Activated naive CD8-positive, alpha-beta T cell treated with anti-CD3 and anti-CD28 coated beads, Interleukin-2, amount 50 U/mL, for 16 hours (primary cell): ENCODE measurements at places on chromosomes 3 and 15.
A peak's percentile ranks its signal among the peaks of the same experiment; 100 is the strongest.

DNA sequence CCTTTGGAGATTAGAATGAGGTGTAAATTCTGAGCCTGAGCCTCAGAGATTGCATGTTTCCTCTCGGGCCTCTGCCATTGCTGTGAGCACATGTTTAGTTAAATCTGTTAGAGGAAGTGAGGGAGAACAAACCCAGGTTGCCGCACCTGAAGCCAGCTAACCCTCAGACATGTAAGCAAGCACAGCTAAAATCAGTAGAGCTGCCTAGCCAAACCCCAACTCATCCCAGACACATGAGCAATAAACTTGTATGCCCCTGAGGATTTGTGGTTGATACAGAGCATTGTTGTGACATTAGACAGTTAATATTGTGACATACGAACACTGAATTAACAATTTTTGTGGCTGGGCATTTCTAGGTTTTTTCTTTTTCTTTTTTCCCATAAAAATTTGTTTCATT, 41.9 kb downstream of the NMD3 start:
- DNase-seq = no peak

- no peak for DNase-seq
Measured at GRCh38 chr15:96374499-96374898, 44.0 kb downstream of the NR2F2 start.

DNA sequence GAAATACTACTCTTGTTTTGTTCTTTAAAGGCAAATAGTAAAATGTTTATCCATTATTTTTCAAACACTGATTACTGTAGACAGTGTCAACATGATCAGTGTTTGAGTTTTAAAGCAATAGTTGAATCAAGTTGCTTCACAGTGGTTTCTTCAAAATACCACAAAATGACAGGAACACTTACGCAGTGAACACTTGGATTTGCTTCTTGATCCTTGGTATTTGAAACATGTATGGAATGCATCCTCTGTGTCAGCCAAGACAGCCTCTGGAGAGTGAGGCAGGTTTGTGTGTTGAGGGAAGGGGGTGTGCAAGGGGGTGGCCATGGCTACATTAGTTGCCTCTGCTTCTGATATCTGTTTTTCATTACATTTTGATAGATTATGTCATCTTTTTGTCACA, 413.0 kb downstream of the RBMS3 start:
- no peak for DNase-seq

GRCh38 chr3:160259589-160259988, 34.4 kb downstream of the C3orf80 start:
- no peak for DNase-seq

DNA sequence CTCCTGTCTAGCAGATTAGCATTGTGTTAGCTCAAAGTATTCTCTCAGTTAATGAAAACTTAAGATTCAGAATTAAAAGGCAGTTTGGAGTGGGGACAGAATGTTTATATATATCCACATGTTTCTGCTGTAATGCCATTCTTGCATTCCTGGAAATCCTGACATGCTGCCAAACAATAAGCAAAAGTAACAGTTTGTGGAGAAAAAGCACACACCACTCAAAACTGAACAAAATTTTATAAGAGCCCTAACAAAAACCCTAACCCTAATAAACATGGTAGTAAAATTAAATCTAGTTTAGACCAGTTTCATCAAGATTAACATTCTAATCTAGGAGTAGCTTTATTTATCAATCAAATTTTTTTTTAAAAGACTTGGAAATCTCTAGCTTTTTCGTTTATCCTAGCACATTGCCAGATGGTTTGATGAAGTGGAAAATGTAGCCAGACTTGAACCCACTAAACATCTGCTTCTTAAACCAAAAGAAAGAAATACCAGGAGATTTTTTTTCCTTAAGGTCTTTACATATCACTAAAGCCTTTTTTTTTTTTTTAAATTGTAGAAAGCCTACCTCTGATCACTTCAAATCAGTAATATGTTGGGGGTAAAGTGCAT, 3.7 kb downstream of the TCAIM start:
- no peak for DNase-seq

GRCh38 chr3:42501321-42501680, 1.1 kb upstream of the VIPR1 start:
- DNase-seq = no peak

- no peak for DNase-seq
Measured at GRCh38 chr3:161821591-161821990, 325.0 kb downstream of the OTOL1 start.

- DNase-seq = no peak
Measured at GRCh38 chr15:44715142-44715796, 4.0 kb downstream of the B2M start.

DNA sequence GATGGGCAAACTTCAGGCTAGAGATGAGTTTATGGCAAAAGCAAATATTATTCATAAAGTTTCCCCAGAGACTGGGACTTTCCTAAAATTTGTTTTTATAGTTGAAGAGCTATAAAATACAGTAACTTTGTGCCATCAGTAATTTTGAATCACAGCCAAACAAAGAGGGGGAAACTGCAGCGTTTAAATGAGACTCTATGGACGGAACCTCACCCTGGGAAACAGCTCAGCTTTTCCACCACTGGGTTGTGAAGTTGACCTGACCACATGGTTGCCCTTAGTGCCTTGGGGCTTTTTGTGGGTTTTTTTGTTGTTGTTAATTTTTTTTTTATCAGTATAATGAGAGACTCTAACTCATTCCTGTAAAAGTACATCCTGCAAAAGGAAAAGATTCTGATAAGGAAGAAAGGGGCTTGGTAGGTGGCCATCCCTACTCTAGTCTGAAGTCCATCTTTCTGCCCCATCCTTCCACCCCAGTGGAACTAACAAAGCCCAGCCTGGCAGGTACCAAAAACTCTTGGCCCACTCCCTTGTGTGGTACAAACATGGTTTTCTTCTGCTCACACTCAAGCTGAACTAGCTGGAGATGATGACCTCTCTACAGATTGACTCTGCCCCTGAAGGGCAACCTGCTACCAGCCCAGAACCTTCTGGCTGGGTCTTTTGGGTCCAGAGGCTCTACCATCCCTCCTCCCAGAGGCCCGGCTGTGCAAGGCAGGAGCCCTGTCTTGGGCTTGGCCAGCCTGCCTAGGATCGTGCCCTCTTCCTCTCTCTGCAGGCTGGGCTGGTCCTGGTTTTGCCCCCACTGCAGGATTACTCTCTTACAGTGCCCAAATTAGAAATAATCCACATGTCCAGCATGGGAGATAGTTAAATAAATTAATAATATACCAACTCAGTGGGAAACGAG, 41.2 kb downstream of the RLBP1 start:
- no peak for DNase-seq

DNA sequence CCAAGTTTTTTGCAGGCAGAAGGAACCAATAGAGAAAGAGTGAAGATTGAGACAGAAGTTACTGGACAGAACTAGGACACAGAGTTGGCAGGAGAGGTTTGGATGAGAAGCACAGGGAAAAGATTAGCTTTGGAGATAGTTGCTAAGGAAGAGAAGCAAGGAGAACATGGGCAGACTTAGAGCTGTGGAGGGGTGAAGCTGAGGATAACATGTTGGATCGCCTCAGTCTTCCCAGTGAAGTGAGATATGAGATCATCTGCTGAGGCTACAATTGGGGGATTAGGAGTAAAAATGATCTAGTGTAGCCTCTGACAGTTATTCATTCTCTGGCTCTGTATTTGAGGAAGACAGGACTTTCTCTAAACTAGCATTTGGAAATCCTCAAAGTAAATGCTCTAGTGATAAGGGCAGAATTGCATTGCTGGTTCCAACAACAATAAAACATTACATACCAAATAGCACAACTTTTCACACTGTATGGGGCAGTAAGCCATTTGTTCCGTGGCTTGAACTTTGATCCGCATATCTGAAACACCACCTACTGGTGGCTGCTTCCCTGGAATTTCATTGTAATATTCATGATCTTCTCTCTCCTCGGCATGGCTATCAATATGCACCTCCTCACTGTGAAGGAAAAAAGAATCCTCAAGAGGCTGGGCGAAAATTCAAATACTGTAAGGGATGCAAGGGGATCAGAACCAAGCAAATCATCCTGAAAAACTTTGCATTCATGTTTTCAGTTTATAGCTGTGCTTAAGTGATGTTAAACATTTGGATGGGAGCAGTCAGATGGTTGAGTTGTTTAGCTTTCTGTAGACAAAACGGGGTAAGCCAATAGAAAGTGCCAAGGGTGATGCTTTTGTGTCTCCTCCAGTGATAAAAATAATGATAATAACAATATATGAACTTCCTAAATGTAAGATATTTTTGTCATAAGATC, 22.2 kb upstream of the EID1 start:
- DNase-seq = no peak

DNA sequence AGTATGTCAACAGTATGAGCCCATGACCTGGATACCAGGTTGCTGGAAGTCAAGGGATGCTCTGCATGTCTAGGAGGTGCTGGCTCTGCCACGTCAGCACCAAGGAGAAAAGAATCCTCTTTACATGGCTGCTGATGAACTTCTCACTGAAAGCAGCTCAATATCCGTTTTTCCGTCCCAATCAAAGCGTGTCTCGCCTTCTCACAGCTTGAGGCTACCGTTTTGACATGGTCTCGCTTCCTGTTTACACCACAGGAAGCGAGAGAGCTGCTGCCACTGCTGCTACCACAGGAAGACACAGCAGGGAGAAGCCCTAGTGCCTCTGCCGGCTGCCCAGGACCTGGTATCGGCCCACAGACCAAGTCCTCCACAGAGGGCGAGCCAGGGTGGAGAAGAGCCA, 27.3 kb downstream of the STARD5 start:
- DNase-seq = peak; percentile 50

DNA sequence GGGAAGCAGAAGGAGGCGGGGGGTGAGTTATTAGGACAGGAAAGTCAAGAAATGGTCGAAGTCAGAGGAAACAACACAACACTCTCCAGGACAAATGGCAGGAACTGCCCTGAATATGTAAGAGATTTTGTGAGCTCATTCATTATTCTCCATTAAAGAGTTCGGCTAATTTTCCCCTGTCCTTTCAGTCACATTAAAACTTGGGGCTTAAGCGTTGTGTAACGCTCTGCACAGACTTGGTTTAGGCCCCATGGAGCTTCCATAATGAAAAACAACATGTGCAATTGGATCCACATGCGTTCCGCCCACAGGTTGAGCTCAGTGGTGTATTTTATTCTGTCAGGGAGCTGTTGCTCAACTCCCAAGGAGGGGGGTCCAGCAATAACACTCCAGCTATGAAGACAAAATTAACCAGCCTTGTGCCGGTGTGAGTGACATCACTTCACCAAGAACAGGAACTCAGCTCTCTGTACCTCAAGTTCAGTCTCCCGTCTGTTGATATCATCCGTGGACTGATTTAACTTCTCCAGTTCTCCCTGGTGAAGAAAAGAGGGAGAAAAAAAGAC, 2.3 kb downstream of the SH3BP5 start:
- no peak for DNase-seq

- no peak for DNase-seq
Measured at GRCh38 chr3:22399566-22399965, 648.6 kb upstream of the ZNF385D start.

GRCh38 chr15:61835496-61836106, 224.6 kb downstream of the VPS13C start:
- DNase-seq = peak; percentile 21

- DNase-seq = no peak
Measured at GRCh38 chr3:195751560-195751959, 30.8 kb downstream of the MUC20 start.

GRCh38 chr15:57551715-57552677, 39.7 kb upstream of the MYZAP start:
- no peak for DNase-seq

DNA sequence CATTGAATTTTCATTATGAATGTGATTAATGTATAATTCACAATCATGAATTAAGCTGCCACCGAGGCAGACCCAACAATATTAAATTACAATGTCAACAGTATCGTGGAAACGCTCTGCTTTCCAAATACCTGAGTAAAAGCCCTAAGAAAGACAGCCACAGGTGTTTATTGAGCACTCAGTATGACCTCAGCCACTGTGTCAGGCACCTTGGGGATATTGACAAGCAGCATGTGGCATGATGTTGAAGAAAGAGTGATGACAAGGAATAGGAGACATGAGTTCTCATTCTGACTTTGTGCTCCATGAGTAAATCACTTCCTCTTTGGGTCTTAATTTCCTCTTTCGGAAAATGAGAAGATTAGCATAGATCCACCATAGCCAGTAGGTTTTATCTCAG, 12.8 kb downstream of the C2CD4A start:
- no peak for DNase-seq

GRCh38 chr3:74301056-74301455, 313.4 kb downstream of the CNTN3 start:
- no peak for DNase-seq

DNA sequence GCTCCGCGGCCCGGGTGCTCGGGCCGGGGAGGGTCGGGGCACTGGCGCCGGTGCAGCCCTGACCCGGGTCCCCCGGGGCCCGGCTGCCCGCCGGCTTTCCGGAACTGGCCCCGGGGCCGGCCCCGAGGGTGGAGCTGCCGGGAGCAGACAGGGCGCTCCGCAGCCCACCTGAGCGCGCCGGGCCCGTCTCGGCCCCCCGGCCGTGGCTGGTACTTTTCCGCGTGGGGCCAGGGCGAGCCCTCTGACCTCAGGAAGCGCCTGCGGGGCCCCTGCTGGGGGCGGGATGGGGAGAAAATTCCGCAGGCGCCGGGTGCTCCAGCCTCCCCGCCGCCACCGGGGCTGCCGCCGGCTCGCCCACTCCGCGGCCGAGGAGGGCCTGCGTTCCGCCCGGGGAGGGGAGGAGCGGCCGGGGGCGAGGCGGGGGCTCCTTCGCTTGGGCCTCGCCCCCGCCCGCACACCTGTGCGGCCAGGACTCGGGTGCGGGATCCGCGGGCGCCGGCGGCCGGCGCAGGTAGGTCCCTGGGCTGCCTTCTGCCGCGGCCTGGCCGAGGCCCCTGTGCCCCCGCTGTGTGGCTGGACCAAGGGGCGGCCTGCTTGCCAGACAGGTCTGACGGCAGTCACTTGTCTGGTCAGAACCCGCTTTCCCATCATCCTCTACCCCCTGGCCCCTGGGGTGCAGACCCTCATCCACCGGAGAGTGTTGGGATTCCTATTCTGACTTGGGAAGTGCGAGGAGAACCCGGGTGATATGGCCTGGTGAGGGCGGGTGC, 3.5 kb downstream of the FURIN start:
- no peak for DNase-seq

DNA sequence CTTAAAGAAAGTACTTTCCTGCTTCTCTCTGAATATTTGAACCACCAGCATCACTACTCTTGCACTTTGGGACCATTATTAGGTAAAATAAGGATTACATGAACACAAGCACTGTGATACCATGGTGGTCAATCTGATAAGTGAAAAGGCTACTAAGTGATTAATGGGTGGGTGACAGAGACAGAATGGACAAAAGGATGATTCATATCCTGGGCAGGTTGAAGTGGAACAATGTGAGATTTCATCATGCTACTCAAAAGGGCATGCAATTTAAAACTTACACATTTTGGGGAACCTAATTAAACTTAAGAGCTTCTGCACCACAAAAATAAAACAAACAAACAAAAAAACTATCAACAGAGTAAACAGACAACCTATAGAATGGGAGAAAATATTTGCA, 172.0 kb upstream of the CD96 start:
- DNase-seq = no peak

DNA sequence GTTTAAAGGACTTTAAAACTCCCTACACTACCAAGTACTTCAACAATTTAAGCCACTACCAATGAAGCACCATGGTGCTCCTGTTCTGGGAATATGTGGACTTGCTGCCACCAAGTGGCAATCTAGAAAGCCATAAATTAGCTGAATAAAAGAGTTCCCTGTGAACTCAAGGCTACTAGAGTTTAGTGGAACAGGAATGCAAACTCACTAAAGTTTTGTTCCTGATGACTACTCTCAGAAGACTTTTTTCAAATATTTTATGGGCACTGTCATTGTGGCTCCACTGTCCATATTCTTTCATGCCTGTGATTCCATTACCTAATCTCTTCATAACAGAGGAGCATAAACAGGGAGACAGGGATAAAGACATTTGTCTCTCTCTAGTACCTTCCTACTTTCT, 63.9 kb downstream of the TMCC1 start:
- DNase-seq = no peak
